Activated CD8-positive, alpha-beta T cell treated with anti-CD3 and anti-CD28 coated beads, Interleukin-2, amount 10 ng/mL, durations not matched to agents 7 days and 5 days (primary cell): ENCODE measurements at places on chromosomes 12 and 14. TPM values are rescaled to one million over a fixed set of nuclear protein-coding genes. Genes with fewer than 3 reads are reported as not detected.

- H3K4me3 ChIP-seq, result no peak overlapping the region
- no peaks in the 10 kb centered on the region for H3K36me3 ChIP-seq
- H3K4me1 ChIP-seq, result peaks cover 17% of the 10 kb centered on the region
Observed at GRCh38 chr12:91778091-91778832, 367.4 kb downstream of the BTG1 start.

- H3K27me3 ChIP-seq, result no peaks in the 10 kb centered on the region
- H3K4me1 ChIP-seq, result peaks cover 23% of the 10 kb centered on the region
- no peak overlapping the region for H3K4me3 ChIP-seq
- no peak for DNase-seq
- peaks cover 58% of the 10 kb centered on the region for H3K36me3 ChIP-seq
Observed at GRCh38 chr14:64459405-64460136, 5.7 kb upstream of the AKAP5 start.

- H3K27me3 ChIP-seq, result no peaks in the 10 kb centered on the region
- peak overlapping the region; percentile 95 for H3K4me3 ChIP-seq
- no peak for DNase-seq
- peaks cover 53% of the 10 kb centered on the region for H3K4me1 ChIP-seq
- peaks cover 53% of the 10 kb centered on the region for H3K36me3 ChIP-seq
Observed at GRCh38 chr12:26939953-26940352, 1.7 kb downstream of the FGFR1OP2 start.

- no peak for DNase-seq
- H3K36me3 ChIP-seq, result no peaks in the 10 kb centered on the region
- H3K27ac ChIP-seq, result no peak overlapping the region
- H3K4me3 ChIP-seq, result no peak overlapping the region
- H3K4me1 ChIP-seq, result no peaks in the 10 kb centered on the region
- no peaks in the 10 kb centered on the region for H3K27me3 ChIP-seq
Observed at GRCh38 chr12:83261998-83262397, 575.3 kb downstream of the TMTC2 start.

DNA sequence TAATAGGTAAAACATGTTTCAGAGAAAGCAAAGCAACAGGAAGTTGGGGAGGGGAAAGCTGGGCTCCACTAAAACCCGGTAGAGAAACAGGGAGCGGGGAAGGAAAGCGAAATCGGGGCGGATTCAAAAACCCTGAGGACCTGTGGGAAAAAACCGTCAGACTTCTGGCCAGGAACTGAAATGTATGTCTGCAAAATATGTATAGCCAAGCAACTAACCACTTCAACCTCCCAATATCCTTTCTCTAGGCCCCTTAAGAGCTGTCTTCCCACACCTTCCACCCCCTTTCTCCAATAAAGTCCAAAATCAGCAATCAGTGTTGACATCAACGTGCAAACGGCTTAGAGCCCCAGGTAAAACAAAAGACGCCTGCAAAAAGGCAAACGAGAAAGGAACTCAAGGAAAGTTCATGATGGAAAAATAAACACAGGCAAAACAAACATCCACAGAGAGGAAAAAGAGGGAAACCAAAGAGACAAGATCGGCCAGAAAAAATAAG lies 32.8 kb downstream of the SIX1 start:
- H3K36me3 ChIP-seq, result no peaks in the 10 kb centered on the region
- peaks cover 19% of the 10 kb centered on the region for H3K27me3 ChIP-seq
- no peak for DNase-seq
- no peaks in the 10 kb centered on the region for H3K4me1 ChIP-seq

DNA sequence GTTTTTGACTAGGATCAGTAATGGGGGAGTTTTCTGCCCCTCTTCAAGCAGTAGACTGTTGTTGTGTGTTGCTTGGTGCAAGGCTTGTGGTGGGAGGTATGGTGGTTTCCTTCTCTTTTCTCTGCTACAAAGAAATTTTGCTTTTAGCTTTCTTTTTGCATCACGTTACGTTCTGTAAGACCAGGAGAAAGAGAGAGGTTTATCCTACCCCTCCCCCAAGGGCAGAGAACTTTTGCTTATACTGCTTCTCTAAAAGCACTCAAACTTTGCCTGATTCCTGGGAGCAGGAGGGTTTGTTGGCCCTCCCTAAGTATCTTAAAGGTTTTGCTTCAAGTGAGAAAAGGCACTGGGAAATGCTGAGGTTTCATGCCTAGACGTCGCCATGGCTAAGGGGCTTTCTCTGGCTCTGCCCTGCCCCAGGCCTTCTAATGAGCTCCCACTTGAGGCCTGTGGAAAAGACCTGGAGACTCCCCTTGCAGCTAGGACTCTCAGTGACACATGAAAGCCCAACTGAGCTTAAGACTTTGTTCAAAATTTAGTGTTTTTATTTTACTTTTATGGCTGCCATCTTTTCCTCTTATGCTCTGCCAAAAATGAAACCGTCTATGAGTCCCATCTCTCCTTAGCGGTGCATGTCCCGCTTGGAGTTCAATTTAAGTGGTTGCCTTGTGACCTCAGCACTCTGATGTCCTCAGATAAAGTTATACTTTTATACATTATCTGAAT lies 49.2 kb downstream of the EIF2S3B start:
- DNase-seq, result peak; percentile 78
- H3K27me3 ChIP-seq, result no peaks in the 10 kb centered on the region
- H3K36me3 ChIP-seq, result peaks cover 74% of the 10 kb centered on the region
- peak overlapping the region; percentile 92 for H3K27ac ChIP-seq
- H3K4me3 ChIP-seq, result peak overlapping the region; percentile 90

Gene SPRYD4
- 2.9 TPM for total RNA-seq

Gene KRT78
- total RNA-seq, result not detected
